ENCODE measurements at places on chromosomes 12 and 14. TPM values are rescaled to one million over a fixed set of nuclear protein-coding genes. Genes with fewer than 3 reads are reported as not detected.

Gene KRT81
- total RNA-seq, result not detected

Gene KRT80
- total RNA-seq, result not detected

Gene ACRBP
- 1.6 TPM for total RNA-seq

Gene LRTM2
- total RNA-seq, result not detected

Gene DDN
- 0.10 TPM for total RNA-seq

Gene TAS2R19
- total RNA-seq, result 2.5 TPM

Gene AMN
- 0.78 TPM for total RNA-seq

Gene BTBD6
- 43.6 TPM for total RNA-seq

Gene ZNF891
- 3.0 TPM for total RNA-seq

Gene VWF
- total RNA-seq, result 0.24 TPM

Gene GRIN2B
- total RNA-seq, result not detected

Gene PMEL
- not detected for total RNA-seq

Gene CAPZA3
- not detected for total RNA-seq

Gene TMEM233
- total RNA-seq, result not detected

Gene B4GALNT3
- total RNA-seq, result 0.87 TPM

Gene DNAH10
- not detected for total RNA-seq

Gene SYNDIG1L
- not detected for total RNA-seq

Gene SLCO1B1
- not detected for total RNA-seq

Gene GALC
- 16.8 TPM for total RNA-seq

Gene LRRC10
- total RNA-seq, result not detected

Gene B4GALNT1
- 0.63 TPM for total RNA-seq

Gene MYF5
- not detected for total RNA-seq

Gene KLRB1
- 0.67 TPM for total RNA-seq

Gene OR10G3
- total RNA-seq, result not detected

Gene TRPV4
- total RNA-seq, result not detected

Gene KRT82
- not detected for total RNA-seq

Gene DIABLO
- 35.7 TPM for total RNA-seq

Data from activated naive CD4-positive, alpha-beta T cell treated with anti-CD3 and anti-CD28 coated beads, Interleukin-2, amount 10 ng/mL, durations not matched to agents 5 hours and 36 hours (primary cell).